Endothelial cell (in vitro differentiated cells): ENCODE measurements at places on chromosomes 4 and X. TPM values are rescaled to one million over a fixed set of nuclear protein-coding genes. Genes with fewer than 3 reads are reported as not detected.
A peak's percentile ranks its signal among the peaks of the same experiment; 100 is the strongest.

GRCh38 chr4:155618183-155618838 lies 48.3 kb upstream of the GUCY1A1 start:
- DNase-seq, result no peak

- DNase-seq, result no peak
Observed at GRCh38 chr4:88697141-88697540, 488 bp downstream of the NAP1L5 start.

GRCh38 chr4:145348291-145348690 lies 133.4 kb upstream of the SMAD1 start:
- DNase-seq, result no peak

- no peak for DNase-seq
Observed at GRCh38 chrX:54817220-54817820, 9.8 kb downstream of the MAGED2 start.

DNA sequence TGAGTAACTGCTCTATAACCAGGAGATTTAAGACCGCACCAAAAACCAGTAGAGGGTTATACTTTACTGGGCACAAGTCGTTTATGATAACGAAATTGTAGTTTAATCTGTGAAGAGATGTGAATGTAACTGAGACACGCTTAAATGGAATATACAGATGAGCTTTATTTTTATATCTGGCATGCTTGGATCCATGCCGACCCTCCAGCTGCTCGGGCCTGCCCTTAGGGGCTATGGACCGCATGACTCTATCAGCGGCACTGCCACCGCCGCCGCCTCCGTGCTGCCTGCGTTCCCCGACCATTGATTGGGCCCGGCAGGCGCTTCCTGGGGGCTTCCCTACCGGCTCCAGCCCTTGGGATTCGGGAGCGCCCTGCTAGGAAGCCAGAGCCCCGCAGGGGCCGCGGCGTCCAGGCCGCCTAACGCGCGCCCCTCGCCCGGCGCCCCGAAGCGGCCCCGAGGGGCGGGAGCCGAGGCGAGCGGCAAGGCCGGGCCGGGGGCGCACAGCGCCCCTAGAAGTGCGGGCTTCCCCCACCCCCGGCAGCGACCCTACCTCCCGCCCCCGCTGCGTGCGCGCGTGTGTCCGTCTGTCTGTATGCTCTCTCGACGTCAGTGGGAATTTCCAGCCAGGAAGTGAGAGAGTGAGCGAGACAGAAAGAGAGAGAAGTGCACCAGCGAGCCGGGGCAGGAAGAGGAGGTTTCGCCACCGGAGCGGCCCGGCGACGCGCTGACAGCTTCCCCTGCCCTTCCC lies at the start of gene NFKB1:
NFKB1 (plus strand) TSS at position 664 of the 751 bp plus-strand sequence. CDS start 24,160 bp downstream, outside the sequence.
- peak; percentile 59 for DNase-seq

DNA sequence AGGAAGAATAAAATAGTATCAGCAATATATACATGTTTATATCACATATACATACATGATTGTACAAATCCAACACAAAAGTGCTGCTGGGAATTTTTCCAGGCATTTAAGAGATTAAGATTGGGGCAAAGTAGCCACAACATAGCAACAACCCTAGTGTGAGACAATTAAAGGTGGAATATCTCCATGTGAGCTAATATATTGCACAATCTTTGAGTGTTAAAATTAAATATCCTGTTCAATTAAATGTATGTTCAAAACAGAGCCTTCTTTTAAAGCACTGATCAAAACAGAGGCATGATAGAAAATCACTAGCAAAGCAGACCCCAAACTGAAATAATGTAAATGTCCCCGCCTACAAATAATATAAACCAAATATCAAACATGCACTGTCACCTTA lies 97.6 kb downstream of the GABRB1 start:
- no peak for DNase-seq

DNA sequence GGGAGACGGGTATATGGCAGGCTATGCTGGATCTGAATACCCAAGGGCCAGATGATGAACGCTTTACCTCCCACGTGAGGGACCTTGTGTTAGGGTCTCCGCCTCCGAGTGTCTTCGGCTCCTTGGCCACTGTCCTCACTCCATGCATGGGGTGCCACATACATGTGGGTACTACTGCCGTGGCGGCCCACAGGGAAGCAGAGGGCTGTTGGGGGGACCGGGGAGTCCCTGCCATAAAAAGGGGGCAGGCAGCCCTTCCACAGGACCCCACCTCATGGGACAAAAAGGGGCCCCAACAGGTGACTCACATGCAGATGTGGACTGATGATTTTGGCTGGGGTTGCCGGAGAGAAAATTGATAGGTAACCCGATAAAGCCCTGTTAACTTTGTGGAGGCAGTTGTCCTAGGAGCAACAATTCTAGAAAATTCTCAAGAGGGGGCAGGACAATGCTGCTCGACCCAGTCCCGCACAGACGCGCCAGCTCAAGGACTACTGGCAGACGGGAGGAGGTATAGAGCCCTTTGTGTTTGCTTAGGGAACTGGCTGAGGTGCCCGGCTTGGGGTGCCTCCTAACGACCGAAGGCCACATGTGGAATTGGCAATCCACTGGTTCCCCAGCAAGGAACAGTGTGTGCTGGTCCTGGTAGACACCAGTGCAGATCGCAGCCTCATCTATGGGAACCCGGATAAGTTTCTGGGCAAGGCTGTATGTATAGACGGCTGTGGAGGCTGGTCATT lies 695.7 kb upstream of the AGA start:
- DNase-seq, result no peak

- no peak for DNase-seq
Observed at GRCh38 chr4:179225594-179225993, 1783.4 kb upstream of the AGA start.

DNA sequence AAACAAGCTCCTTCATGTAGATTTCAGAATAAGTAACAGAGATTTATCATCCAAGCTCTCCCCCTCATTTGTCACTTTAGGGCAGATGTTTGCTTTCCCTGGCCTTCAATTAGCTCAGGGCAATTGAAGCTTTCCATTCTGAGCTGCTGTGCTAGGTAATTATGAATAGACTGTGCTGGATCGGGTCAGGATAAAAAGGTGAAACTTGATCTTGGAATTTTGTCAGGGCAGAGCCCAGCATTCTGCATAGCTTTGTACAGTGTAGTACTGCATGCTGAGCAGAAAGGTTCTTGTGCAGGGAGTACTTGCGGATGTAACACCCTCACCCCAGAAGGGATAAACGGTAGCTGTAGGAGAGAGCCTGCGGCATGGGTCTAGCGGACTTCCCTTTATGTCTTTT lies 64.0 kb upstream of the CLDN34 start:
- no peak for DNase-seq

Gene PHOX2B
- total RNA-seq, result not detected

Gene PGM2
- 16.6 TPM for total RNA-seq
